ENCODE measurements at places on chromosomes 7 and 10.

- no peak for DNase-seq
These were observed 59.6 kb downstream of the ADRB1 start for GRCh38 chr10:114103284-114103683.

- no peak for DNase-seq
These were observed 689.6 kb downstream of the SORCS1 start for GRCh38 chr10:106474876-106475275.

DNA sequence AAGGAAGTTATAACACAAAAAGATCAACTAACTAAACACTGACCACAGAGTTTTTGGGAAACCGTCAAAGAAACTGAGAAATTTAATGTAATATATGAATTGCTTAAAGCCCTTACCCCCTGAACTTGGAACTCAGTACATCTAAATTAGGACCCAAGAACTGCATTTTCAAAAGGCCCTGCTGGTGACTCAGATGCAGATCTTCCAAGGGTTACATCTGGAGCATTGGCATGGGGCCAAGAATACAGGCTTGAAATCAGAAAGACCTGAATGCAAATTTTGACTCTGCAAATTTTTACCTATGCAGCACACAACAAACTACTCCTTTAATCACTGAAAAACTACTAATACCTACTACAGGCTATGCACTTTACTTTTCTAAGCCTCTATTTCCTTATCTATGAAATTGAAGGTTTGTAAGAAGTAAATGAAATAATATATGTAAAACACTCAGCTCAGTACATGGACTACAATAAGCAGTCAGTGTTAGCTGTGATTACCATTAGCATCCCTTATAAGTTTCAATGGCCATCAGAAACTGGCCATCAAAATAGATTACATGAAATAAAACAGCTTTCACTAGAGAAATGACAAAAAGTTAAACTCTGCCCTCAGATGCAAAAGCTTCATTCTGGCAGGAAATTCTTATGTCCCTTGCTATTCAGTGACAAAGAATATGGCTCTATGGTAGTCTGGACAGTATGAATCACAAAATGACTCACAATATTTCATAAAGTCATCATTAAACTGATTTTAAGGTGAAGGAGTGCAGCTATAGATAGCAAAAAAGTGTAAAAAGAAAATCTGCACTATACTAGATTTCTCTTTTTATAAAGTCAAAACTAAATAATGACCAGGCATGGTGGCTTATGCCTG, 43.6 kb downstream of the NSUN6 start:
- no peak for DNase-seq

DNA sequence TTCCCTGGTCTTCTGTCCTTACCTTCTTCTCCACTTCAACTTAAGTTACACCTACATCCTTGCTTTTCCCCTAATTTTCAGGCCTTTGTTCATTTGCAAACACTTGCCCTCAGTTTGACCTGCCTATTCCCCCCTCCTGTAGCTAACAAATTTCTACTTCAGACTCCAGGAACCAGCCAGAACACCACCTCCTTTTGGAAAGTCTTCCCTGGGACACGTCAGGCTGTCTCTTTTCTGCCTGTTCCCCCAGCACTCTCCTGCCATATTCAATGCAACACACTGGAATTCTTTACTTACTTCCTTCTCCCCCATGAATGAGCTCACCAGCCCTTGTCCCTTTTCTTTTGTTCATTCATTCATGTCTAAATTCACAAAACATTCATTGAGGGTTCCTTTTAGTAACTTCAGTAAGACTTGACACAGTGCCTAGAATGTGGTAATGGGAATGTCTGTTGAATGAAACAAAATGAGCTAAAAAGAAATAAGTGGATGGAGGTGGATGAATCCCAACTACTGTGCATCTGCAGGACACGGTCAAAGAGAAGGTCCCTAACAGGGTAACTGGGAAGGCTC, 478.0 kb downstream of the KCNMA1 start:
- DNase-seq: no peak

GRCh38 chr10:70191972-70192305, 21.6 kb upstream of the SAR1A start:
- no peak for DNase-seq

DNA sequence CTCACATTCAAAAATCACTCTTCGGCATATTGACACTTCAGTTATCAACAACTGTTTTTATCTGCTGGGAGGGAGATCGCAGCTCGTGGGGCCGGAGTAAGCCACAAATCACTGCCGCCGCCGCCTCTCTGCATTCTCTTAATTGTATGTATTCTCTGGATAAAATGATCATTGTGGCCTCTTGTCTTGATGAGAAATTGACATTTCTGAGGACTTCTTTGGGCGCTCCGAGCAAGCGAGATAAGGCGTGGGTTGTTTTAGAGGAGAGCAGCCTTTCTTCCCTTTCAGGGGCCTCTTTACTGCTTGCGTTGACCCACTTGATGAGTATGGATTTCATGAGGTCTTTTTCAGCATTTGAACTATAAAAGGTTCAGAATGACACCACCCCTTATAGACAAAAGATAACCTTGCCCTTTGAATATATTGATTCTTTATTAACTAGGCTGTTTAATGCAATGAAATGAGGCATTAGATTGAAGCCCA, 130.6 kb downstream of the EBF3 start:
- no peak for DNase-seq

DNA sequence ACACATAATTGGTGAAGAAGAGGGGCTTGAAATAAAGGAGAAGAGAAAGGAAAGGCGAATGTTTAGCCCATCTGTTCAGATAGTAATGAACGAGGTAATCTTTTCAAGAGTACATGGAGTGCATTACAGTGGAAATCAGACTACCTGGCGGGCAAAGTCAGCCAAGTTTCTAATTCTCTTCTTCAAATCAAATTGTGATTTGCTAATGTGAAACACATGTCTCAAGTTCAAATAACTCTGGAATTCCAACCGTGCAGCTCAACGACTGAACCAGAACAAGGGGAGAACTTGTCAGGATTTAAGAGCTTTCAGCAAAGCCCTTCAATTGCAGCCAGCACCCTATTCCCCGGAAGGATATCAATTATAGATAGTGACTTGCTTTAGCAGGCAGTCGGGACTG, 216.9 kb downstream of the GLI3 start:
- no peak for DNase-seq

- DNase-seq: no peak
These were observed 418.9 kb downstream of the ZNF716 start for GRCh38 chr7:57868771-57869483.

DNA sequence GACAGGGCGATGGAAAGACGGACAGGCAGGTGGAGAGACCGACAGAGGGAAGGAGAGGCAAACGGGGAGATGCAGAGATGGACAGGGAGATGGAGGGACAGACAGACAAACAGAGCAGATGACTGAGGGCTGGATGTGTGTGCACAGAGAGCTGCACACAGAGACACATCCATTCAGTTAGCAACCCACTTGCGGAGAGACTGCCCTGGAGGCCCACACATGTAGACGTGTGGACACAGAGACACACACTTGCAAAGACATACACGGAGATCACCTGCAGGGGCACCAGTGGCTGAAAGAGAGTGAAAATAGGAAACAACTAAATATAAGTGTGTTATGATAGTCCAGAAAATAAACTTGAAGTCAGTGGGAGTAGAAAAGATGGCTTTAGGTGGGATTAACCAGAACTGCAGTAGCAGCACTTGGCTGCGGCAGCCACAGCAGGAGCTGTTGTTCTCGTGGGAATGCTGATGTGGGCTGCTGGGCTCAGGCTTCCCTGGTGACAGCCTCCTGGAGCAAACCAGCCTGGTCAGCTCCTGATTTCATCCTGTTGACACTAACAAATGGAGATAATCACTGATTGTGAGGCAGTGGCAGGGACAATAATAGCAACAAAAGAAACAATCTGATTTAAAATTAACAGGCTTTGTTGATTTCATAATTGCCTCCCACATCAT, 134.1 kb downstream of the CCNY start:
- no peak for DNase-seq

DNA sequence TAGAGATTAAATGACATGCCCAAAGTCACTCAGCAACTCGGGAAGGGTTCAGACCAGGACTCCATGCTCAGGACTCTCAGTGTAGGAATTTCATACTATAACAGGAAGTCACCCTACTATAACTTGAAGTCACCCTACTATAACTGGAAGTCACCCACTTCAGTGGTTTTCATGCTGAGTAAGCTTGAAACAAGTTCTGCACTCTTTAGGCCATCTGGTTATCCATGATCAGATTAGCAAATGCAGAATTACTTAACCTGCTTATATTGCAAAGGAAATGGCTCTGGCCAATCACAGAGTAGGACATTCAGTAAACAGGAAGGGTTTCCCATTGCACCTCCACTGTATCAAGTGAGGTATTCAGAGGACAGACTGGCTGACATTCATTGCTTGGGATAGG, 1240.4 kb downstream of the GATA3 start:
- DNase-seq: no peak

GRCh38 chr7:151244196-151244840, 4.2 kb downstream of the SMARCD3 start:
- DNase-seq: no peak

All from cerebellar nuclear complex (tissue), 1 donor.